Vagina (tissue), 2 donors: ENCODE measurements at places on chromosomes 1 and 21.
A peak's percentile ranks its signal among the peaks of the same experiment; 100 is the strongest.

GRCh38 chr1:220219865-220220698 lies 52.2 kb downstream of the RAB3GAP2 start:
- DNase-seq = no peak

- DNase-seq = no peak
Measured at GRCh38 chr1:115980998-115981993, 5.0 kb downstream of the SLC22A15 start.

DNA sequence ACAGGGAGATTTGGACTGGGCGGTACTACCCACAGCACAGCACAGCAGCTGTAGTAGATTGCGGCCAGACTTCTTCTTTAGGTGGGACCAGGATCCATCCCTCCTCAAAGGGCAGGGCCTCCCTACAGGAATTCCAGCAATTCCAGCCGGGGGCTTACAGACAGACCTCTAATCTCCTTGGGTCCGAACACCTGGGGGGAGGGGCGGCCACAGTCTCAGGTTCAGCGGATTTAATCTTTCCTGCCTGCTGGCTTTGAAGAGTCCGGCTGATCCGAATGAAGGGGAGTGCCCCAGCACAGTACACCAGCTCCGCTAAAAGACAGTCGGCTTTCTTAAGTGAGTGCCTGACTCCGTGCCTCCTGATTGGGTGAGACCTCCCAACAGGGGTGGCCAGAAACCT lies 1708.5 kb downstream of the BRINP3 start:
- no peak for DNase-seq

- no peak for DNase-seq
Measured at GRCh38 chr1:160171354-160171753, 19.0 kb upstream of the CASQ1 start.

DNA sequence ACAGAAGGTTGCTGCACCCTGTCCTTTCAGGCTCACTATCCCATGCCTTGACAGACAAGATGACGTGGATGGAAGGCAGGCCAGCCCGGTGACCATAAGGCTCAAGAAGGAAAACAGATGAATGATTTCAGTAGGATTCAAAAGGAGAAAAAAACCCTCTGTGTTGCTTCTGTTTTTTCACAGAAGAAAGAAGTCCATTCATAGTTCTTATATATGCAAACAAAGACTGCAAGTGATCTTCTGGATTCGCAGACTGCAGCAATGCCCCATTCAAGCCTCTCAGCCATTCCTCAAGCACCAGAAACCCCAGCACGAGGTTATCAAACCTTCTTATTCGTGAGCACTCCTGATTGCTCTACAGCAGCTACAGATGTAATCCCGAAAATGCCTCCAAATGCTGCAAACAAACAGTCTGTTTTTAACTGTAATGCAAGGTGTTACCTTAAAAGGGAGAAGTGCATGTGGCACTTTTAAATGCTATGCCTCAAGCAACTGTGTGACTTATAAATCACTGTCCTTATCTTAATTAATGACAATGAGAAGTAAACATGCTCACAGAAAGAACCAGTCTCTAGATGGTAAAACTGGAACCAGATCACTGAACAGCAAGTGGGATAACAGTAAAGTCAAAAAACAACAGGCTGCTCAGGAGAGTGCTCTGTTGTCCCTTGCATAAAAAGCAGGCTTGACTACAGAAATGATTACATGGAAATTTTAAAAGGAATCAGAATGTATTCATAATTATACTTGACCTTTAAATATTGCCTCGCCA lies 173.9 kb downstream of the HHIPL2 start:
- DNase-seq = no peak

DNA sequence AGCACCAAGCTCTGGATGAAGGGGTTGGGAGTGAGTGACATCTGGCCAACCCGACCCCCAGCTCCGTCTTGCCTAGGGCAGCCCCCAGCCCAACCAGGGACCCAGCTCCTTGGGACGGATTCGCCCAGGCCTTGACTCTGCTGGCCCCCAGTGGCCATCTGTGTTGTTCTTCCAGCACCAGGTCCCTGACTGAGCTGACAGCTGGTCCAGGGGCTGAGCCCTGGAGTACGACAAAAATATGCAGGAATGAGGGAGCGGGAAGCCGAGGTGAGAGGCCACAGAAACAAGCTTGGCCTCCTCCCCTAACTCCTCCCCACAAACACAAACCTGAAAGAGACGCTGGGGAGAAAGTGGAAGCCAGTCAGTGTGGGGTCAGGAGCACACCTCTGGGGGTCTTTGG lies 55.0 kb upstream of the PAX7 start:
- no peak for DNase-seq

DNA sequence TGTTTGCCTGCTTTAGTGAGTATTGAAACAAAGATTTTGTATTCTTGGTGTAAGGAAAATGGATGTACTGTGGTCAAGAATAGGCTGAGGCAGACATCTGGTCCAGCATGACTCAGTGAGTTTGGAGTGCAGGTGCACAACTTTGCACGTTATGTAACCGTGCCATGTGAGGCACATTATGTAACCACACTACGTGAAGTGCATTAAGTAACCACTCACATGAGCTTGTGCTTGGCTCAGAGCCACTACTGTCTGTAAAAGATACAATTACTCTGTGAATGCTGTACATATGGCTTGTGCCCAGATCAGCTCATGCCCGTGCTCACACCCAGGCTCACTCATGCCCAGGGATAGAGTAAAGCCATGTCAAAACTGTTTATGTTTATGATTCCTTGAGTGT lies 216.8 kb downstream of the CTH start:
- DNase-seq = no peak

DNA sequence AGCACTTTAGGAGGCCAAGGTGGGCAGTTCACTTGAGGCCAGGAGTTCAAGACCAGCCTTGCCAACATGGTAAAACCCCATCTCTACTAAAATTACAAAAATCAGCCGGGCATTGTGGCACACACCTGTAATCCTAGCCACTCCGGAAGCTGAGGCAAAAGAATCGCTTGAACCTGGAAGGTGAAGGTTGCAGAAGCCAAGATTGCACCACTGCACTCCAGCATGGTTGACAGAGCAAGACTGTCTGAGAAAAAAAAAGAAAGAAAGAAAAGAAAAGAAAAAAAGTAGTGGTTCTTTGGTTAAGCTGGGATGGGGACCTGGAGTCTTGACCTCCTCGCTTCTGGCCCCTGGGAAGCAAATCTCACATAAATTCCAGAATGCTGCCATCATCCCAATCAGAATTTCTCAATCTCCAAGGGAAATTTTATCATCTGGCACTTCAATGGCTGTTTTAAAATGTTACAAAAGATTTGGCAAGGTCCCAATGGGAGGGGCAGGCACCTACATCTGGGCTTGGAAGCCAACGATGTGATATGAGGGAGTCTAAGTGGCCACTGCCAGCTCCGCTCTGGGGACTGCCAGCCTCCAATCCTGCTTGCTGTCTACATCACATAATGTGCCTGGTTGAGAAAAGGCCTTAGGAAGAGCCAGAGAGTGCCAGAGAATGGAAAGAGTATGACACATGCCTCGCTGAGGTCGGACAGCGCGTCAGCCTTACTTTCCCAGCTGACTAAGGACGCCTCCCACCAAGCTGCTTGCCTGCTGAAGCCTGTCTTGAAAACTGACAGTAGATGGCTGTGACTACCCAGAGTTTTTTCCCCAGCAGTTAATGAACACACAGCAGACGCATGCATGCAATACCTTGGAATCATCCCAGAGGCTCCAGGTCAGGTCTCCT lies 42.1 kb upstream of the SRP9 start:
- peak; percentile 96 for DNase-seq

- no peak for DNase-seq
Measured at GRCh38 chr1:167695147-167695546, 26.6 kb upstream of the MPZL1 start.

- DNase-seq = no peak
Measured at GRCh38 chr1:93907718-93908117, 1.5 kb downstream of the GCLM start.

GRCh38 chr1:155079210-155079486 lies 511 bp downstream of the EFNA3 start:
- no peak for DNase-seq

- no peak for DNase-seq
Measured at GRCh38 chr1:30777904-30778153, 20.3 kb upstream of the LAPTM5 start.

DNA sequence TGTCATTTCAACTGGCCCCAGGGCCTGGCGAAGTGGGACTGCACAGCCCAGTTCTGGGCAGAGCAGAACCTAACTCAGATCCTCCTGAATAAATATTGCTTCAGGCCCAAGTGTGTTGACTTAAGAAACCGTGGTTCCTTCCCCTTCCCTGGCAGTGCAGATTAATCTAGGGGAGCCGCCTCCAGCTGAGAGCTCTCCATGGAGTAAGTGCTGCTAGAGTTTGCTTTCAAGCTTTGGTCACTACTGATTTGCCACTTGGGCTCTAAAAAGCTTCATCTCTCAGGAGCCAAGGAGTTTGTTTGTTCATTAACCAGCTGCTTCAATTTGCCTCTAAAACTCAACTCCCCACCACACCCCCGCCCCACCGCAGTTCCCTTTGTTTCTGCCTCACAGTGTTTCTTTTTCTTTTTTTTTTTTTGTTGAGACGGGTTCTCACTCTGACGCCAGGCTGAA lies 112.1 kb downstream of the DTL start:
- no peak for DNase-seq

GRCh38 chr1:151762941-151763921 lies at the start of gene MRPL9:
Gene MRPL9, minus strand, starts transcription at chr1:151763496. Its CDS starts 17 bp downstream, at chr1:151763479.
- DNase-seq = peak; percentile 87

DNA sequence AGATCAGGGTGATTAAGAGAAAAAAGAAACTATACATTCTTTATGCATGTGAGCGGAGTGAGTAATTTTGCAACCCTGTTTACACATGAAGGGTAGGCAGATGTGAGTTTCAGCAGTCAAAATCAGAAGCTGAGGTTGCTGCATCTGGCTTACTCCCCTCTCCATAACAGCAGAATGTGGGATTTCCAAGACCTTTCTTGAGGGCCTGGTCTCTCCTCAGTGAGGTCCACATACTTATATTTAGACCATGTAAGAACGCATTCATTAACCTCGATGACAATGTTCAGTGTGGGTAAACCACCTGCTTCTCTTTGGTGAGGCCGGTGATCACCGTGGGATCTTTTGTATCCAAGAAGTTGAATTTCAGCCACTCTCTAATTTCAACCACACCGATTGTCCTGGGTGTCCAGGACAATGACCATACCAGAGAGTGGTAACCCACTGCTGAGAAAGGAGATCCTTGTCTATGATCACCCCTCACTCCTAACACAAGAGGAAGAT lies 18.7 kb upstream of the RAP1A start:
- DNase-seq = no peak

- DNase-seq = no peak
Measured at GRCh38 chr1:27047914-27048313, 35.3 kb upstream of the TENT5B start.

- no peak for DNase-seq
Measured at GRCh38 chr1:160169553-160170399, 18.4 kb downstream of the ATP1A4 start.

- no peak for DNase-seq
Measured at GRCh38 chr1:18722270-18722669, 91.6 kb downstream of the PAX7 start.

DNA sequence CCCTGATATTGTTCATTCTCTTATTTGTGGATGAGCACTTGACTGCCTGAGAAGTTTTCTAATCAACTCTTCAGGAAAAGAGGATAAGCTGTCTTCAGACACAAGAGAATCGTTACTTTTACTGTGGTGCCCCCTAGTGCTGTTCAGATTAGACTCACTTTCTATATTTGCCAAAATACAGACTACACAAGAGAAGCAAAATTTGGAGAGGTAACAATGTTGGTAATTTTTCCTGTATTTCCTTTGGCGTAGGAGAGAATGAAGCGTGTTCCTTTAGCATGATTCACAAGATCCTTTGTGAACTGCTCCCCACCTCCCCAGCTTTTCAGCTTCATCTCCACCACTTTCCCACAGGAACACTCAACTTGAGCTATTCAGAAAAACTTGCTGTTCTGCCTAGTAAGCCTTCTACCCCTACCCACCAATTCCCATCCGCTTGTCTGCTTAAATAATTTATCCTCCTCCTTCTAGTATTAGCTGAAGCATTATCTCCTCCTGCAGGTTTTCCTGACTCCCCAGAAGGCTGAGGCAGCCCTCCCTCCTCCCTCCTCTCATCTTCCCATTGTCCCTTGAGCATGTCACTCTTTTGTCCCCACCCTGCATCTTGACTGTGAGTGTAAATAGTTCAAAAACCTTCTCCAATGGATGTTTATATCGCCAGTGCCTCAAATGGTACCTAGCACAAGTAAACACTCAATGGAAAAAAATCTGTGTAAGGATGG lies 4.5 kb downstream of the TNFSF4 start:
- DNase-seq = no peak

GRCh38 chr1:30756545-30757351 lies 826 bp downstream of the LAPTM5 start:
- DNase-seq = no peak

- no peak for DNase-seq
Measured at GRCh38 chr1:44249543-44249942, 36.3 kb downstream of the DMAP1 start.

GRCh38 chr1:178382372-178382771 lies 114.4 kb downstream of the CLEC20A start:
- no peak for DNase-seq

- no peak for DNase-seq
Measured at GRCh38 chr1:235415008-235415904, 48.0 kb downstream of the TBCE start.

GRCh38 chr1:205144751-205145150 lies 23.0 kb upstream of the RBBP5 start:
- no peak for DNase-seq

- DNase-seq = no peak
Measured at GRCh38 chr1:151549199-151549598, 9.1 kb downstream of the TUFT1 start.

DNA sequence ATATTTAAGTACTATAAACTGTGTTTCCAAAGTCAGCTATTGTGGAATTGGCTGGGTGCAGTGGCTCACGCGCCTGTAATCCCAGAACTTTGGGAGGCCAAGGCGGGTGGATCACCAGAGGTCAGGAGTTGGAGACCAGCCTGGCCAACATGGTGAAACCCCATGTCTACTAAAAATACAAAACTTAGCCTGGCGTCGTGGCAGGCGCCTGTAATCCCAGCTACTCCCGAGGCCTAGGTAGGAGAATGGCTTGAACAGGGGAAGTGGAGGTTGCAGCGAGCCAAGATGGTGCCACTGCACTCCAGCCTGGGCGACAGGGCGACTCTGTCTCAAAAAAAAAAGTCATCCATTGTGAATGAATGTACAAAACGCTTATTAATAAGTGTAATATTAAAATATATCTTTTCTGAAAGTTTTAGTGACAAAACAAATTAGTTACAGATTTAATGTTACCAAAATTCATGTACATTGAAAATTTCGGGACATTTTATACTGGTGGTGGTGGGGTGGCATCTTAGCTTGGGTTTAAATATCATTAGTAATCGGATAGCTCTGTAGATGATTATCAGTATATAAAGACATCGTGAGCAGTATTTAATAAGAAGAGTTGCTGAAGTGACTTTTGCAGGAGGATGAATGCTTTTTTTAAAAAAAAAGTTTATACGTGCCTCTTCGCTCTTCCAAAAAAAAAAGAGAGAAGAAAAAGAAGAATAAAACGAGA lies 503 bp upstream of the SRSF11 start:
- no peak for DNase-seq
